Ovary (tissue), 10 donors: ENCODE measurements at places on chromosomes 12 and 14. TPM values are rescaled to one million over a fixed set of nuclear protein-coding genes. Genes with fewer than 3 reads are reported as not detected.

GRCh38 chr12:59890896-59891579 lies 295.2 kb downstream of the SLC16A7 start:
- H3K4me1 ChIP-seq: no peaks in the 10 kb centered on the region
- H3K27me3 ChIP-seq: no peaks in the 10 kb centered on the region
- no peak overlapping the region for H3K4me3 ChIP-seq
- H3K27ac ChIP-seq: no peak overlapping the region
- no peaks in the 10 kb centered on the region for H3K36me3 ChIP-seq
- no peak for DNase-seq

DNA sequence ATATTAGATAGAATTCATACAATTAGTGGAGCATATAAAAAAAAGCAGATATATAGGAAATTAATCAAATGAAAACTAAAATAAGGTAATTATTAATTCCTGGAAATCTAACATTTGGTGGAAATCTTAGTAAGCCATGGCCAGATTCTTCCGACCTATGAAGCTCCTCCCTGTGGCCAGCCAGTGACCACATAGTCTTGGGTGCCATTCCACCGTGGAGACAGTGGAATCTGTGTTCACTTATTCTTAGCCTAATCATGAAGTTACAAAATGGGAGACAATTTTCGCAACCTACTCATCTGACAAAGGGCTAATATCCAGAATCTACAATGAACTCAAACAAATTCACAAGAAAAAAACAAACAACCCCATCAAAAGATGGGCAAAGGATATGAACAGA lies 241.9 kb upstream of the FLRT2 start:
- H3K4me3 ChIP-seq: no peak overlapping the region
- no peaks in the 10 kb centered on the region for H3K27me3 ChIP-seq
- H3K4me1 ChIP-seq: no peaks in the 10 kb centered on the region

DNA sequence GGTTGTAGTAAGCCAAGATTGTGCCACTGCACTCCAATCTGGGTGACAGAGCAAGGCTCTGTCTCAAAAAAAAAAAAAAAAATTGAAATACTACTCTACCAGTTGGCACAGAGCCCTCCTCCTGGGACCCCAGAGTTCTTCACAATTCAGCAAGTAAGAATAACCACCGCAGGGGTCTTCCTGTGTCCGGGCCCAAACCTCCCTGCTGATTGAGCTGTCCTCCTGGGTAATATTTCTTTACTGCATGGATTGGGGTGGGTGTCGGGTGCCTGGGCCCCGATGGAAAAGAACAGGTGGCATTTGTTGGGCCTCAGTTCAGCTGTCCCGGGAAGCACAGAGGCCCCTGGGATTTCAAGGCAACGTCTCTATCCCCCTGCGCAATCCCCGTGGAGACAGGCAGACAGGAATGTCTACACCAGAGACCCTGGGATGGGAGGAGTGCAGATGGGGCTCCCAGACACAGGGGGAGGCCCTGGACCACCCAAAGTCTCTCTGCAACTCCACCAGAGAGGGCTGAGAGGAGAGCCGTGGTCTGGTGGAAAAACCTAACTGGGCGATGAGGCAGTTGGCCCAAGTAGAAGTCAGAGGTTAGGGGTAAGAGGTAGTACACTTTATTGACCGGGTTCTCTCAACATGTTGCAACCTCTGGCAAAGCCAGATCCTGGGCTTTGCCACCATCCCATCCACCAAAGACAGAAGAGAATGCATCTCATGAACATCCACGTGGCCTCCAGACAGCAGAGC lies 32.7 kb upstream of the VPS37B start:
- H3K4me3 ChIP-seq: no peak overlapping the region
- no peaks in the 10 kb centered on the region for H3K36me3 ChIP-seq
- H3K4me1 ChIP-seq: no peaks in the 10 kb centered on the region
- no peak overlapping the region for H3K27ac ChIP-seq
- no peak for DNase-seq
- H3K27me3 ChIP-seq: no peaks in the 10 kb centered on the region

- no peak overlapping the region for H3K27ac ChIP-seq
- H3K27me3 ChIP-seq: no peaks in the 10 kb centered on the region
- no peaks in the 10 kb centered on the region for H3K36me3 ChIP-seq
- no peaks in the 10 kb centered on the region for H3K4me1 ChIP-seq
Measured at GRCh38 chr12:109065853-109066193, 13.4 kb downstream of the USP30 start.

DNA sequence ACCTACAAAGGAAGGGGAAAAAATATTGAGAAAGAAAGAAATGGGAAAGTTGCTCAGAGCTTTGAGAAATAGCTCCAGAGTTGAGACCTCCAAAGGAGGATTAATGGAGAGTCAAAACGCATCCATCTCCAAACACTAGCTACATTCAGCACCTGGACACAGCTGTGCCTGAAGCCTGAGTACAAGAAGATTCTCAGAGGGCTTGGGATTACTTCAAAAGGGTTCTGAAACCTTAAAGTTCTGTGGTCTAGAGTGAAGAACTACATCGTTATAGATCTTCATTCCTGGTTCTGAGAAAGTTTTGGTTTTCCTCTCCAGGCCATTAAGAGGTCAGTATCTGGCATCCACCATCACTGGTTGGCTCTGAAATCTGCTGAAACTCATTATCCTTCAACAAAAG lies 10.5 kb upstream of the TMED10 start:
- H3K36me3 ChIP-seq: no peaks in the 10 kb centered on the region
- H3K4me3 ChIP-seq: no peak overlapping the region
- H3K27ac ChIP-seq: no peak overlapping the region
- H3K27me3 ChIP-seq: no peaks in the 10 kb centered on the region
- no peak for DNase-seq

GRCh38 chr12:110726028-110726427 lies 16.7 kb downstream of the PPP1CC start:
- H3K36me3 ChIP-seq: no peaks in the 10 kb centered on the region
- peaks cover 2% of the 10 kb centered on the region for H3K4me1 ChIP-seq
- H3K4me3 ChIP-seq: no peak overlapping the region
- no peak for DNase-seq
- no peak overlapping the region for H3K27ac ChIP-seq
- no peaks in the 10 kb centered on the region for H3K27me3 ChIP-seq

DNA sequence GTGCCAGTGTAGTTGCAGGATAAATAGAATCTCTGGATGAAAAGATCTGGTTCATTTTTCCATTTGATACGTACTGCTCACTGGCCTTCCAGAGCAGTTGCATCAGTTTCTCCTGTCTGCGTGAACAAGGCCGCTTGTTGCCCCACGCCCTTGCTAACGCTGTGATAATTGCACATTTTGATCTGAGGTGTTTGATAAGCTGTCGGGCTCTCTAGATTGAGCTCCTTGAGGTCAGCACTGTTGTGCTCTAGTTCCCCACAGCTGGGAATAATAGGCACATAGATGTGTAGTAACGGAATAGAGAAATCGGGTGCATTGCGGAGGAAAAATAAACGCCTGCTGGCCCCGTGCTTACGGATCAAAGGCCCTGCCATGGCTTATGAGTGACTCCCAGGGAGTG lies 42.8 kb upstream of the TRAF3 start:
- H3K27me3 ChIP-seq: no peaks in the 10 kb centered on the region
- no peak overlapping the region for H3K4me3 ChIP-seq
- H3K4me1 ChIP-seq: no peaks in the 10 kb centered on the region
- no peak overlapping the region for H3K27ac ChIP-seq
- no peak for DNase-seq

Gene OTX2
- not detected for polyA plus RNA-seq
